ENCODE measurements at places on chromosomes 12 and 14.

- DNase-seq: no peak
Observed at GRCh38 chr14:23454445-23454856, 15.1 kb upstream of the NGDN start.

GRCh38 chr14:99971941-99972747, 93.1 kb upstream of the EVL start:
- DNase-seq: no peak

- no peak for DNase-seq
Observed at GRCh38 chr12:124388679-124389137, 93.8 kb downstream of the RFLNA start.

GRCh38 chr12:91887957-91888356, 257.7 kb downstream of the BTG1 start:
- no peak for DNase-seq

DNA sequence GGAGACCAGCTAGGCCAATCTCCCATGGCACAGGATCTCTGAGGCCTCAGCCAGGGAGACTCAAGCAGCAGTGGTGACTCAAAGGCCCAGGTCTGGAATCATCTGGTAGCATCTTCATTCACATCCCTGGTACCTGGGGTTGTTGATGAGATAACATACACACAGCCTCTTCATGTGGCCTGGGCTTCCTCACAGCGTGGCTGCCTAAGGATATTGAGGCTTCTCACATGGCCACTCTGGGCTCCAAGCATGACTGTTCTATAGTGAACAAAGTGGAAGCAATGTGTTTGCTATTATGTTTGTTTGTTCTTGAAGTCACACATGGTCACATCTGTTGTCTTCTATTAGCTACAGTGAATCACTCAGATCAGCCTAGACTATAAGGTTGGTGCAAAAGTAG, 584.1 kb downstream of the VRK1 start:
- DNase-seq: no peak

DNA sequence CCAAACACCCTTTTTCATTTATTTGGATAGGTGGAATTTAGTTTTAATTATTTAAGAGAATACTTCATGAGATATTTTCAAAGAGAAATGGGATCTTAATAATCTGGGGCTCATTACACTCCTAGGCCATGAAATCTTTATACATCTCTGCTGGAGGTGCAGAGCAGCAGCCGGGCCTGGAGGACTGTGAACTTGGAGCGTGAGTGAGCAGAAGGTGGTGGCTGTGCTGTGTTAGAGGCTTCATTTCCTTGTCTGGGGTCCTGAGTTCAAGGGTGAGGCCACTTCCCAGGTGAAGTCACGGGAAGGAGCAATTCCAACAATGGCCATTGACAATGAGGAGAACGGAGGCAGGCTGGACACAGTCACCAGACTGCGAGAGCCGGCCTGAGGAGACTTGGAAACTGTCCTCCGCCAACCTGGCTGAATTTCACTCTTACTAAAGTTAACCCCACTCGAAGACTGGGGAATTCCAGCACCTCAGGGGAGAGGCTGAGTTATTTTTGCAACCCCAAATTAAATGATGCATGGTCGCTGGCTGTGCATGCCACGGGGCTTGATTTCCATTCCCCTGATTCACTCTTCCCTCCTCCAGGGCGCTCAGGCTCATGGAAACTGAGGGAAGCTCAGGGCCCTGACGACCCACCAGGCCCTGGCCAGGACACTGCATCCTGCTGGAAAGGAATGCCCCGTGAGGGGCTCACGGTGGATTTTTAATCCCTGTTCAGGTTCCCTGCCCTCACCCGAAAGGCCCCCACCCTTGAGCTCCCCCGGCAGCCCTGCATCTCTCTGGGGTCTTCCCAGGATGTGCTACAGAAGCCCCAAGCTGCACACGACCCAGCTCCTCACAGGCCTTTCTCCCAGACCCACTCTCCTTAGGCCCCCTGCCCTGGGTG, 22.6 kb upstream of the TRAF3 start:
- no peak for DNase-seq

DNA sequence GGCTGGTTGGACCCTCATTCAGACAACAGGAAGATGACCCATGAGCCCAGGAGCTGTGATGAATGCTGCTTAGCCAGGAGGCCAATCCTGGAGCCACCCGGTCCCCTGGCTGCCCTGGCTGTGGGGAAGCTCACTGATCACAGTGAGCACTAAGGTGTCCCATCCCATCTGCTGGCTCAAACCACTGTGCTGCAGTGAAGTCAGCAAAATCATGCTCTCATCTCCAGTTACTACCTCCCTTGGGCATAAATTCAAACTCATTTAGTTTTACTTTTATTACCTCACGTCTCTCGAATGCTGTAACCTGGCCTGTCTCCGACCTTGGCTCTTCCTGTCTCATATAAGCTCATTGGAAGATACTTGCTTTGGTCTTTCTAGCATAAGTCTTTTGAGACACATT, 112.4 kb downstream of the APAF1 start:
- no peak for DNase-seq

DNA sequence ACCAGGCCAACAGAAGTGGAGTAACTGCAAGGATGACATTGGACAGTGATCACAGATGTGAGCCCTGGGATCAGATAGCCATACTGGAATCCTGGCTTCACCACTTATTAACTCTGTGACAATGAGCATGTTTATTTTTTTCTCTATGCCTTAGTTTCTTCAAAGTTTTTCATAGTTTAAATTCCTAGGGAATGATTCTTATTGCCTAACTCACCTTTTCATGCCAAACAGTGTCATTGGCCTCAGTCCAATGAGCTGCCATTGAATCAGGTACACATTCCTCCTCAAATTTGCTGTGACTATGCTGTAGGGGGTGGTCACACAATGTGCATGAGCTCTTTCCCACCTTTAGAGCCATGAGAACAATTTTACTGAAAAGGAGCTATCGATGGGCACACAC, 342.3 kb downstream of the SYT1 start:
- no peak for DNase-seq

GRCh38 chr14:34462132-34462893, at the start of gene SPTSSA:
Gene SPTSSA (minus strand): TSS chr14:34462240. CDS start chr14:34462207, 33 bp downstream.
- DNase-seq: peak; percentile 50

GRCh38 chr12:26379777-26380467, 184.5 kb downstream of the SSPN start:
- no peak for DNase-seq

DNA sequence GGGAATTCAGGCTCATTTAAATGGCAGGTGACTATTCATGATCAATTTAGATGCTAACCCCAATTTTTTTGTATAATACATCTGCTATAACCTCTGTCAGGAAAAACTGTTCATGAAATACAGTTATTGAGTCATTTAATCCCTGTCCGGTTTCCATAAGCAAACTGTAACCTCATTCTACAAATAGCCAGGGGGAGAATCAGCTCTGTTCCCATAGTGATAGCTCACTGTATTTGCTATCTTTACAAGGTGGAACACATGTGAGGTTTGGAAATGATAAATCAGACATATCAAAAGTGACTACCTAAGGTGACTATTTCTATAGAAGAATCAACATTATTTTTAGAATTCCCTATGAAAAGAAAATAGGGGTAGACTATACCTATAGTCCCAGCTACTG, 38.6 kb upstream of the VPS33A start:
- no peak for DNase-seq

DNA sequence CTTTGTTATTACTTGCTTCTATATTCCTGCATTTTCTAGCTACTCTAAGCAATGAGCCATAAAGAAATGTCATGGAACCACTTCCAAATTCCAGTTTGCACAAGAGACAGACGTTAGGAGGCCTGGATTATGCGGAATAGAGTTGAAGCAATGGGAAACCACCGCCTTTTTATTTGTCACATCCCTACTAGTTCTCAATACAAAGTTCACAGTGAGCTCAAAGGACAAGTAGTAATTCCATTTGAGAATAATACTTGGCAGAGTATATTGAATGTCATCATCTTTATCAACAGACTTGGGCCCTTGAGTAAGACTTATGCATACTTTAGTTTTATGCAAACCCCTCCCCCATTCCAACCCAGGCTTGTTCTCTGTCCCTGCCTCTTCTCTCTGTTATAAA, 3.7 kb upstream of the SLC15A5 start:
- no peak for DNase-seq

- no peak for DNase-seq
Observed at GRCh38 chr12:108270035-108270848, 68.9 kb downstream of the CMKLR1 start.

DNA sequence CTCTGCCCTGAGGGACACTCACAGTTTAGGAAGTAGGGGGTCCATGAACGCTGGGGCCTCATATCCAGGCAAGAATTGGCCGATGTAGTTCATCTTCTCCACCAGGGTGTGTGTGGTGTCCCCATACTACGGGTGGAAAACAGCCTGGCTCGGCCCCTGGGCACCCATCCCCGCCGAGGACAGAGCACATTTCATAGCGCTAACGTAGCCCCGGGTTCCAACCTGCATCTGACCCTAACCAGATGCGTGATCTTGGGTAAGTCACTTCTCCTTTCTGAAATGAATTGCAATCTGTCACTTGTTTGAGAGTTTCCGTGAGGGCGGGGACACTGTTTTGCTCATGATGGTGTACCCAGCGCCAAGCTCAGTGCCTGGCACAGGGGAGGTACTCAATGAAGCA, 9.0 kb downstream of the HPD start:
- DNase-seq: no peak

GRCh38 chr12:68450947-68451260, 118.7 kb upstream of the MDM1 start:
- DNase-seq: no peak

DNA sequence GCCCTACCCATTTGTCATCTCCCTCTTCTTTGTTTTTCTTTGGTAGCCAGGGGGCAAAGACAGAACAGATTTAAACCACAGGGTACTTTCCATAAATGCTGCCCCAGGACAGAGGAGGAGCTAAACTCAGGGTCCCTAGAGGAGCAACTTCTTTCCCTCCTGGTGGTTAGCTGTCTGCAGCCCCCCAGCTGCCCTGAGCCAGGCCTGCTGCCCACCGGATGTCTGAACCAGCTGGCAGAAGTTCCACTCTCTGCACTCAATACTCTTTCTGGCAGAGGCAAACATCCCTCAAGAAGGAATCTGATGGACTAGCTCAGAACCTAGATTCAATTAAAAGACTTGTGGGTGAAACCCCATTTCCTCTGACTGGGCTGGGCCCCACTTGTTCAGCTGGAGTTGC, 10.7 kb downstream of the VDR start:
- DNase-seq: no peak

GRCh38 chr14:22276913-22277816, 311.9 kb downstream of the DAD1 start:
- DNase-seq: no peak

GRCh38 chr12:21580748-21581516, 23.7 kb downstream of the GYS2 start:
- no peak for DNase-seq

DNA sequence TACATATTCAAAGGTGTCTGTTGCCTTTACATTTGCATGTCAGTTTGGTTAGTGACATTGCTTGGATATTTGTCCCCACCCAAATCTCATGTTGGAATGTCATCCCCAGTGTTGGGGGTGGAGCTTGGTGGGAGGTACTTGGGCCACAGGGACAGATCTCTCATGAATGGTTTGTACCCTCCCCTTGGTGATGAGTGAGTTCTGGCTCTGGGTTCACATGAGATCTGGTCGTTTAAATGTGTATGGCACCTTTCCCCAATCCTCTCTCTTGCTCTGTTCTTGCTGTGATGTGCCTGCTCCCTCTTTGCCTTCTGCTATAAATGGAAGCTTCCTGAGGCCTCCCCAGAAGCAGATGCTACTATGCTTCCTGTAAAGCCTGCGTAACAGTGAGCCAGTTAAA, 207.9 kb upstream of the DIO3 start:
- no peak for DNase-seq

DNA sequence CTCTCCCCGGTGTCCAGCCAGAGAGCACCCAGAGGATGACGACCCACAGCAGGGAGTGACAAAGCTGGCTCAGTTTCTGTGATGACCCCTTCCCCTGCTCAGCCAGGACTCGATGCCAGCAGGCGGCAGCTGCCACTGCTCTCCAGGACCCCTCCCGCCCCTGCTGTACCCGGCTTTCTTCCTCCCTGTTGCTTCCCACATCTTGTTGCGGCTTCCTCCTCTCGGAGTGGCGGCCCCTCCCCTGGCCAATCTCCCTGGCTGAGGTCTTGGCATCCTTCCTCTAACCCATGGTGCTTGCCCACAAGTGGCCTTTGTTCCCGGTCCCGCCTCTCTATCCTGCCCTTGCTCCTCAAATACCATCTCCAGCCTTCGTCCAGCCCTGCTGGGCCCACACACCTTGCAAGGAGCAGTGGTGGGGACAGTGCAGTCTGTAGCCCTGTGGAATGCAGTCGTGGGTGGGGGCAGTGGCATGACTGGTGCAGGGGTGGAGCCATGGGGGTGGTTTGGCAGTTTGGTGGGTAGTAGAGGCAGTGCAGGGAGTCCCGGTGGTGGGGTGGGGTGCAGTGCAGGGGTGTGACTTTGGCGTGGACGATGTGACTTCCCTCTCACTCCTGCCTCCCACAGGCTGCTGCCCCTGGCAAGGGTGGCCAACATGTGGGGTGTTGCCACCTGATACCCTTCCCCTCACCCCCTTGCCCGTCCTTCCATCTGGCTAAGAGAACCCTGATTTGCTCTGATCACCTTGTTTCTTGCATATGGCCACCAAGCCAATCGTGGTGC, 16.3 kb upstream of the BEGAIN start:
- no peak for DNase-seq

GRCh38 chr14:42001431-42001830, 394.8 kb downstream of the LRFN5 start:
- DNase-seq: no peak

- DNase-seq: no peak
Observed at GRCh38 chr12:121712190-121712460, 427 bp upstream of the TMEM120B start.

DNA sequence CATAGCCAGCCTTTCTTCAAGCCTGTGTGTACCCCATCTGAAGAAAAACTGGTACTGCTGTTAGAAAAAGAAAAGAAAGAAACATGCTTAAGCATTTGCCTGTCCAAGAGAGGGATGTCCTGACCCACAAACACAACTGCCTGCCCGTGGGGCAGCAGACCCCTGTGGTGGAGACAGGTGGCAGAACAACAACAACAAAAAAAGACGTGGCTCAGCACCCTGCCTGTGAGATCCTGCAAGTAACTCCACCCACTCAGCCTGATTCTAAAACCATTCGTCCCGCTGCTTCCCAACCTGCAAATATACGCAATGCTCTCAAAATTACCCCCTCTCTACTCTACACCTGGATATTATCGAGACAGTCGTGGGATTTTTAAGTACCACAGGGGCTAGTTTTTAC, 64.9 kb upstream of the ZDHHC17 start:
- peak; percentile 43 for DNase-seq

GRCh38 chr14:101402936-101403660, 158.2 kb upstream of the DIO3 start:
- DNase-seq: no peak

GRCh38 chr12:125187148-125187745, 122.0 kb downstream of the AACS start:
- no peak for DNase-seq
